ENCODE measurements at places on chromosomes 2 and 18. TPM values are rescaled to one million over a fixed set of nuclear protein-coding genes. Genes with fewer than 3 reads are reported as not detected.

LRP2 gene
- total RNA-seq, result not detected

LYPD1 gene
- 3.1 TPM for total RNA-seq

RGPD4 gene
- not detected for total RNA-seq

STON1 gene
- 5.4 TPM for total RNA-seq

MOGAT1 gene
- not detected for total RNA-seq

SCYGR4 gene
- not detected for total RNA-seq

TRIM43 gene
- not detected for total RNA-seq
